ENCODE measurements at places on chromosomes 12 and 14.

DNA sequence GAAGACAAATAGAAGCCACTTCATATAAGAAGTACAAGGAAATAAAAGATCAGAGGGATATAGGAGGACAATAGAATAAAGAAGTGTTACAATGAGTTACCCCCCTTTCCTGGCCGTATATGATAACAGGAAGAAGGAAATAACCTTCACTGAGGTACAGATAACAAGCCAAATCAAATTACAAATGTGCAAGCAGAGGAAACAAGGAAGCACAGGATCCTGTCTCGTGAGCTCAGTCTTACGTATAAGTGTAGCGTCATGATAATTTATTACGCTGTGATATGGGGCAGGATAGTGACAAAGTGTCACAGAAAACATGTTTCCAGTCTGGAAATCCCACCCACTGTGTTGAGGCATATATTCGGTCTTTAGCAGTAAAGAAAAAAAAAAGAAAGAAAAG is 26.5 kb downstream of the CRACR2A start:
- no peak for DNase-seq

DNA sequence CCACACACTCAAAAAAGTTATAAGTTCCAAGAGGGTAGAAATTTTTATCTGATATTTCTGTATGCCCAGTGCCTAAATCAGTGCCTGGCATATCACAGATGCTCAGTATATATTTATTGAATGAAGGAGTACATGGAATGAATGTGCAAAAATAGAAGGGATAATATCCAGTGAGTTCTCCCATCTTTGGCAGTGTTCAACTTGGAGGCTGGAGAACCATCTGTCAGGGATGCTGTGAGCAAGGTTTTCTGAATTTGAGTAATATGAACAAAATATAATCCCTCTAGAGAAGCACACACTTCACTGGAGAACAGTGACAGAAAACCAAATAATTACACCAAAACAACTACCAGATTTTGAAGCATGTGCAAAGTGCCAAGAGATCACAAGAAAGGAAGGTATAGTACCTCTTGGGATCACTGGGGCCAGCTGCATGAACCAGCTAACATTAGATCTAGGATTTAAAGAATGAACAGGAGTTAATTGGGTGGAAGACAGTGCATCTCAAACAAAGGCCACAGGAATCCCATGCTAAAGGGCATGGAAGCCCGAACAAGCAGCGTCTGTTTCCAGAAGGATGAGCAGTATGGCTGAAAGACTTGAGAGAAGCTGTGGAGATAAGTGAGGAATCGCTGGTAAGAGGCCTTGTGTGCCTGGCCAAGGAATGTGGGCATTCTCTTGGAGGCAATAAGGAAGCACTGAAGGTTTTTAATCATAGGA is 11.5 kb downstream of the SLC8A3 start:
- no peak for DNase-seq

DNA sequence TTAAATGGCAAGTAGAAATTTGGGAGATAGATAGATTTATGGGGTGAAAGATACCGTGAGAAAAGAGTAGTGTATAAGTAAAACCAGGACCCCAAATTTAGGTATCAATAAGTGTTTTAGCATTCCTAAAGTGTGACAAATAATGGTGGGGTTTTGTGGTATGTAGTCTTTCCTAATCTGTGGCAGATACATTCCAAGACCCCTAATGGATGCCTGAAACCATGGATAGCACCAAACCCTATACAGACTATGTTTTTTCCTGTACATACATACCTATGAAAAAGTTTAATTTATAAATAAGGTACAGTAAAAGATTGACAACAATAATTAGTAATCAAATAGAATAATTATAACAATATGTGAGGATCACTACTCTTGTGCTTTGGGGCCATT is 14.4 kb upstream of the TCP11L2 start:
- no peak for DNase-seq

DNA sequence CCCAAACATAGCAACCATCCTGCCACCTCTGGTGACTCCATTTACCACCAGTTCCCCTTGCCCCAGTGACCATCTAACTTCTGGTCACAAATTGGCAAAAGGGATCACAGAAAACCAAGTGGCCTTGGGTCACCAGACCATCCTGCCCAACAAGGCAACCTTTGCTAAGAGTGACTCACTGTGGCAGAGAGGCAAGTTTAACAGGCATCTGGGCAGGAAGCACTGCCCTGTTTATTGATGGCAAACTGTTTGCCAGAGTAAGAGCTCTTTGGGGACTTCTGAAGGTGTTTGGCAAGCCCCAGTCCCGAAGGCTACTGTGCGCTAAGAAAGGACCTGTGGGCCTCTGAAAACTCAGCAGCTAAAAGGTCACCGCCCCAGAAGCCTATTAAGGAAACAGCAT is 28.2 kb upstream of the TMEM233 start:
- no peak for DNase-seq

- DNase-seq, result no peak
Observed at GRCh38 chr12:76318773-76319594, 29.2 kb downstream of the BBS10 start.

DNA sequence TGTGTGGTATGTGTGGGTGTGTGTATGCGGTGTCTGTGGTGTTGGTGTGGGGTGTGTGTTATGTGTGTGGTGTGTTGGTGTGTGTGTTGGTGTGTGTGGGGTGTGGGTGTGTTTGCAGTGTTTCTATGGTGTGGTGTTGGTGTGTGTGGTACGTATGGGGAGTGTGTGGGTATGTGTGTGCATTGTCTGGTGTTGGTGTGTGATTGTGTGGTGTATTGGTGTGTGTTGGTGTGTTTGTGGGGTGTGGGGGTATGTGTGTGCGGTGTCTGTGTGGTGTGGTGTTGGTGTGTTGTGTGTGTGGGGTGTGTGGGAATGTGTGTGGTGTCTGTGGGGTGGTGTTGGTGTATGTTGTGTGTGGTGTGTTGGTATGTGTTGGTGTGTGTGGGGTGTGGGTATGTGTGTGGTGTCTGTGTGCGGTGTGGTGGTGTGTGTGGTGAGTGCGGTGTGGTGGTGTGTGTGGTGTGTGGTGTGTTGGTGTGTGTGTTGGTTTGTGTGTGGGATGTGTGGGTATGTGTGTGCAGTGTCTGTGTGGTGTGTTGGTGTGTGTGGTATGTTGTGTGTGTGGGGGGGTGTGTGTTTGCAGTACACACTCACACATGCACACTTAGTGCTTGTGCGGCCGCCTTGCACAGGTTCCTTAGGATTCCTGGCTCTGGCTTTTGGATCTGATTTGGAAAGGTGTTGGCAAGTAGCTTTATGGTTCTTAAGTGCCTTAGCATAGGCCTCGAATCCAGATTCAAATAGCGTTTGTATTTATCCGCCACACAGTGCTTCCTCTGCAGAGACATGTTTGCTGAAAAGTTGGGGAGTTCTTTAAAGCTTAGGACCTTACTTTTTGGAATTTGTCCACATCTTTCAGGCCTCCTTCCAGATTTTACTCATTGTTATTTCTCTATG is 16.4 kb downstream of the MLXIP start:
- DNase-seq, result no peak

DNA sequence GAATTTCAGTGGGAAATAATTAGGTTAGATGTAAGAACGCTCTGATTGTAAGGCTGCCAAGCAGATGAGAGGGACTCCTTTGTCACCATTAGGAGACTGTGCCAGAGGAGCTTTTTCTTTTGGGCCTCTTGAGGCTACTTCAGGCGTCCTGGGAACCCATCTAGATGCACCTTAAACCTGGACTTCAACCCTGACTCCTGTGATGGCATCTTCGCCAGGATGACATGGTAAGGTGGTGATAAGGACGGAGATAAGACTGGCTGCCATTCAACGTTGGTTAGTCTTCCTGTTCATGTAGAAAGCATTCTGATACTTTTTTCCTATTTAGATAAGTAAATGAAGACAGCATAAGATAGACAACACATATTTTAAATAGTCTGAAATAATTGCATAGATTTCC is 36.3 kb downstream of the STK38L start:
- no peak for DNase-seq

DNA sequence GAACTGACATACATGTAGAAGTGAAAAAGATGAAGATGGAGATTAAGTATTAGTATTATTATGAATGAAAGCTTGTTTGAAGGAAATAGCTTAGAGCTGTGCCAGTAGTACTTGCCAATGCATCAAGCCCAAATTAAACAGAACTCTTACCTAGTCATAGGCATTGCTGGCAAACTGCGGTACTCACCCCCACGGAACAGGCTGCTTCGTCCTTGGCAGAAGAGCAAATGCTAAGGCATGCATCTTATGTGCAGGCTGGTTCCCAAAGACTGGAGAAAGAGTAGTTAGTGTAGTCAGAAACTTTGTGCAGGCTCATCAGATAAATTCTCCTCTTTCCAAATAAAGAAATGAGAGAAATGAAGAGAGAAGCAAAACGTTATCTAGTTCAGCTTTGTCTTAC is 134.8 kb downstream of the CCDC59 start:
- DNase-seq, result no peak

- no peak for DNase-seq
Observed at GRCh38 chr14:50007123-50007903, 109.1 kb downstream of the VCPKMT start.

- DNase-seq, result no peak
Observed at GRCh38 chr12:32450363-32450762, 51.0 kb downstream of the FGD4 start.

GRCh38 chr12:122722387-122722786 is 5.8 kb upstream of the HCAR3 start:
- DNase-seq, result no peak

GRCh38 chr14:90600619-90601018 is 203.8 kb downstream of the CALM1 start:
- no peak for DNase-seq

- DNase-seq, result no peak
Observed at GRCh38 chr12:124665511-124665910, 98.1 kb upstream of the NCOR2 start.

GRCh38 chr12:99068993-99069747 is 424.1 kb downstream of the APAF1 start:
- DNase-seq, result no peak

- no peak for DNase-seq
Observed at GRCh38 chr12:131824450-131824849, 3.7 kb upstream of the MMP17 start.

DNA sequence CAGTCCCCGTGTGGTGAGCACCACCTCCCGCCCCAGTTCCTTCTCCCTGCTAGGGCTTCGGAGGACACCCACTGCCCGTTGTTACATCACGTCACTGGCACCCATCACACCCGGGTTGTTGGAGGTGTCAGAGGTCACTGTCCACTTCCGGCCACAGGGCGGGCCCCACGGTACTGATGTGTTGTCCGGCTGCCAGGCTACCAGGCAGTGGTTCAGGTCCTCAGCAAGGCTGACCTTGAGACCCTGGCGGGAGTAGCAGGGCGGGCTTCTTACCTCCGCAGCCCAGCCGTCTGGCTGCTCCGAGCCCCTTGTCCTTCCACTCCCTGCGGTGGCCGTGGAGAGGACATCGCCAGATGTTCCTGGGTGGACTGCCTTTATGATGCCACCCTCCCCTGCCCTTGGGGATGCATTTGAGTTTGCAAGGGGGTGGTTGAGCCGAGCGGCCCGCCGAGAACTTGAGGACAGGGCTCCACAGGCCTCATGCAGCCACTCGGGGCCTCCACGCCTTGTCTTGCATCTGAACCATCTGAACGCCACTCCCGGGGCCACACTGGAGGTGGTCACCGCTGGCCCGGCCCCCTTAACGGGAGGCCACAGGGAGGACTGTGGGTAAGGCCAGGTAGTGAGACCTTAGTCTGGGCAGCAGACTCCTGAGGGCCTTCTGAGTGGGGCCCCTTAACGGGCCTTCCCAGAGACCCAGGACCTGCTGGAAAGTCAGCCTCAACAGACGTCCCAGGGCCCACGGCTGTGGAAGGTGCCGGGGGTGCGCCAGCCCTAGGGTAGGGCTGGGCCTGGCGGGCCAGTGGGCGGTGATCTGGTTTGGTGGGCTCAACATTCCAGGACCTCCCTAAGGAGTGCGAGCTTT is 27.1 kb upstream of the PLD4 start:
- no peak for DNase-seq

DNA sequence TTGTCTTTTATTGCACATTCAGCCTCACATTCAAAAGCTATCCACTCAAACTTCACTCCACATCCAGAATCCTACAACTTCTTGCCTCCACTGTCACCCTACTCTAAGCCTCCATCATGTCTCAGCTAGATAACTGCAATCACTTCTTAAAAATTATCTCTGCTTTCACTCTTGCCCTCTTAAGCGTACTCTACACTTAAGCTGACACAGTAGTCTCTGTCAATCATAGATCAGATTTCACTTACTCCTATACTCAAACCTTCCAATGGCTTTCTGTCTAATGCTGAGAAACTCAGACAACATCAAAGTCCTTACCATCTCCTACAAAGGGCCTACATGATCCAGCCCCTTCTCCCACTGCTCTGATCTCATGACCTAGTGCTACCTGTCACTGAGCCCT is 304.1 kb downstream of the ITPR2 start:
- DNase-seq, result no peak

GRCh38 chr14:79356040-79356439 is 855.3 kb downstream of the DIO2 start:
- no peak for DNase-seq

DNA sequence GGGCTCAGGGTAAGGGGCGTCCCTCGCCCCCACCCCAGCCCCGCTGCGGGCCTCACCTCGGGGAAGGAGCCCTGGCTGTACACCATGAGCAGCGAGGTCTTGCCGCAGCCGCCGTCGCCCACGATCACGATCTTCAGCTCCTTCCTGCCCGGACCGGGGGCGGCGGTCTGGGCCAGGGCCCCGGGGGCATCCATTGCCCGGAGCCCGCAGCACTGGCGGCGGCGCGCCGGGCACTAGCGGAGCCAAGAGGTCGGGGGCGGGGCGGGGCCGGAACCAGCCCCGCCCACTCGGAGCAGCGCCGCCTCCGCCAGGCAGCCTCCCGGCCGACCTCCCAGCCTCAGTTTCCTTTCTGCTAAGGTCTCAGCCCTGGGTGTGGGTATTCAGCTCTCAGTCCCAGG is at the start of gene RHOF:
RHOF (minus strand) TSS at position 249 of the 398 bp plus-strand sequence; CDS start at position 194, 55 bp downstream.
- no peak for DNase-seq

DNA sequence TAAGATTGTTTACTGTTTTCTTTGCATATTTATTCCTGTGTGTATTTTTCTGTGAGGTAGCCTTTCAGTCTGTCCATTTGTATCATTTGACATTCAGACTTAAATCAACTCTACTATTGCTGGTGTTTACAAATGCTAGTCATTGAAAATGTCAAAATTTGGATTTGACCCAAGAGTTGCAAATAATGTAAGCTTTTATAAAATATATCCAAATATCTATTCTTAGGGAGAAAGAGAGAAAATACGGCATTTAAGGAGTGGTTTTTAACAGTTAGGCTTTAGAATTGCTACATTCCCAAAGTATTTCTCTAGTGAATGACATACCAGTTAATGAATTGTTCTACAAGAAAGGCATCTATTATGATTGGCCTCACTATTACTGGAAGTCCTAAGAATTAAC is 37.9 kb downstream of the FRS2 start:
- DNase-seq, result no peak

DNA sequence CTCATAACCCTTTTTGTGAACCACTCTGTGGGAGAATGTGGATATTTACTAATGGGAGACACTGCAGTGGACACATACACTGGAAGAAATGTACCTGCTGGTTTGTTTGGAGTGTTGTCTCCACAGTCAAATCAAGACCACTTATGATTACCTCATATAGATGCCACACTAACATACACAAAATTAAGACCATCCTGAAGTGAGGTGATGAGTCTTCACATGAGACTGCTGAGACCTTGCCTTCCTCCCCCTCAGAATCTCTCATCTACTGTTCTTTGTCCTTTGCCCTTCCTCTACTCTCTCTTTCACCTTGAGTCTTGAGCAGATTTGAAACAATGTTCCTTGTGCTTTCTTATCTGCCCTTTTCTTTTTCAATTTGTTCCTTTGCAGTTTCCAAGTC is 4.3 kb downstream of the KRT6A start:
- DNase-seq, result no peak

- no peak for DNase-seq
Observed at GRCh38 chr12:4780641-4781611, 60.7 kb downstream of the GALNT8 start.

Data from stimulated activated CD8-positive, alpha-beta memory T cell treated with anti-CD3 and anti-CD28 coated beads, Interleukin-15, amount 100 ng/mL, for 1 hour (primary cell).